CD4-positive, alpha-beta T cell treated with Interleukin-12 subunit alpha and Interleukin-12 subunit beta, for 1 hour (primary cell): ENCODE measurements at places on chromosomes 6 and 20.

DNA sequence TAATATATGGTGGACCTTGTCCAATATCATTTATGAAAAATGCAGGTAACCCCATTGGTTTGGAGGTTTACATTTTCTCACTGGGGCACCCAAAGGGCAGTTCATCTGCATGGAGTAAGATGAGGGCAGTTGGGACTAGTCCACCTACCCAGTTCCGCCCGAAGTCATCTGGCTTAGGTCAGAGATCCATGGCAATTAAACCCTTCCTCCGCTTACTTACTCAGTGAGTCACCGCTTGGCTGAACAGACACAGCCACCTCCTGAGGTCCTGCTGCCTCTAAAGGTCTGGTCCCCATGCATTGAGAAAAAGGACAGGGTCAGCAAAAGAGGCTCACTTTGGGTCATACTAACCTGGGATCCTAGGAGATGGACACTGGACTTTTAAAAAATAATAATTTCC is 102.9 kb upstream of the PRL start:
- DNase-seq = no peak

GRCh38 chr20:47099825-47100441 is 205.3 kb downstream of the EYA2 start:
- no peak for DNase-seq

GRCh38 chr6:121668259-121668658 is 232.8 kb downstream of the GJA1 start:
- DNase-seq = no peak

DNA sequence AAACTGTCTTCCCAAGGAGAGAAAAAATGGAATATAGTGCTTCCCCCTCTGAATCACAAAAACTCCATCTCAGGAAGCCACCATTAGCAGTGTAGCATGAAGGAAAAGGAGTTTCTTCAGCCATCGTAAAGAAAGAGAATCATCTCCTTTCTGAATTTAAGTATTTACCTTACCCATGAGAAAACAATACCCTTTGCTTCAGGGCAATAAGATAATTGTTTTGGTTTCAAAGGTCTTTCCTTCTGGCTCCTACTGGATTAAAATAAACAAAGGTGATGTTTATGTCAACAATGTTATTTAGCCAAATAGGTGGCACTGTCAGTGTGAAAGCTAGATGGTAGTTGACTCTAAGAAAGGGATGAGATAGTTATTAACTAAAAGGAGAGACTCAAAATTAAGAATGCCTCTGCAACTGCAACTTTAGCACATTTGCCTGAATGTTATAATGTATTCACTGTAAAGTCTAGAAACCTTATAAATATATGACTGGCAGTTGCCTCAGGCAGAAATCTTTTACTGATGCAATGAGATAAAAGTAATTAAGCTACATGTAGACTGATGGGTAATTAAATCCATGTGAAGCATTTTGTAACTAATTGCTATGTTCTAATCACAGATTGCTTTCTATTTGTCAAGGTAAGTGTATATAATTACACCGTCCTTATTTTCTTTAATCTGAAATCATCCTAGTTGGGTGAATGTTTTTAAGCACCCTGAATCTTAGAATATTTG is 399.0 kb downstream of the CDKAL1 start:
- no peak for DNase-seq

DNA sequence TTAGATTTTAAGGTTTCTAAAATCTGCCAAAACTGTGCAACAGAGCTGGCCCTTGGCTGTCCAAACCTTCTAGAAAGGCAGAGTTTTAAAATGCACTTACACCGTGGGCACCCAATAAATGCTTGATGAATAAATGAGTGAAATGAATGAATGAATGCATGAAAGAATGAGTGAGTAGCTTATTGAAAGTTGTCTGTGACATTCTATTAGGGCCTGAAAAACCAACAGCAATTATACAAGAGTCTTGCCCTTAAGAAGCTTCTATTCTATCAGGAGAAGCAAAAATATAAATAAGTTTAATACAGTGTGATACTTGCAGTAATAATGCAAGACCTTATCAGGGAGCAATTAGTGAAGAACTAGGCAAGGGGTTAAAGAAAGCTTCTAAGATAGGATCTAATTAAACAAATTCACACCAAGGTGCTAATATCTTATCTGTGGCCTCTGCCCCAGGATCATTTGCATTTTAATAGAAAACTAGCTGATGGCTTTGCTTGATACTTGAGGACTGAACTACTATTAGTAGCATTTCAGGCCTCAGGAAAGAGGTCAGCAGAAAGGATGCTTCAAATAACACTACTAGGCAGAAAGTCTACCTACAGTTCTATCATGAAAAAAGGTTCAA is 230.7 kb downstream of the GMPR start:
- DNase-seq = no peak

DNA sequence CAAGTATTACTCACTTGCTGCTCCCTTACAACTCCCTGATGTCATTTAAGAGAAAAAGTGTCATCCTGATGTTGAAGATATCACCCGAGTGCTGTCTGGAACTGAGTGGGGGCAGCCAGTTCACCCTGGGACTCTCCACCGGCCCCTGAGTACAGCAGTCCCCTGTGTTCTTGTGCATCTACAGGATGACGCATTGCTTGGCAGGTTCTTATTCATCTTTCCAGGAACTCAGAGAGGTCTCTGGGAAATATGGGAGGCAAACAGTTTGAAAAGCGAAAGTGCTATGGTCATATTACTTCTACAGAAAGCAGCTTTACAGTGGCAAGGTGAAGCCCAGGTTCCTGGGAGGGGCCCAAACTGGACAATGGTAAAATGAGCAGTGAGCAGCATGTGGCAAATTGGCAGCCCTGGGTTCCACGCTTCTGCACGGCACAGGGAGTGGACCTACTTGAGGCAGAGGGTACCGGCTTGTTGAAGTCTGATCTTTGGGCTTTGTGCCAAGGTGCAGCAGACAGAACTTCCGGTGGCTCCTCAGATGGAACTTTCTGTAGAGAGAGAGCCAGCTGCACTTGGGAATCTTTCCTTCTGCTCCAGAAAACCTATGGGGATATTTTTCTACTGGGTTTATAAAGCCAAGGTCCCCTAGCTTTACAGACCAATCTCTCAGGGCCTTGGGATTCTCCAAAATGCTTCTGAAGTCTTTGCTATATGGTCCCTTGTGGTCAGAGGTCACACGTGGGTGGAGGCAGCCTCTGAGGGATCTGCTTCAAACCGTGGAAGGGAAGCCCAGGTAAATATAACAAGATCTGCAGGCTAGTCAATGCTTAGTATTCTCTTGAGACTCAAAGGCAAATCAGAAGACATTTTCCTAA is 128.3 kb downstream of the MAP3K7 start:
- peak; percentile 61 for DNase-seq

DNA sequence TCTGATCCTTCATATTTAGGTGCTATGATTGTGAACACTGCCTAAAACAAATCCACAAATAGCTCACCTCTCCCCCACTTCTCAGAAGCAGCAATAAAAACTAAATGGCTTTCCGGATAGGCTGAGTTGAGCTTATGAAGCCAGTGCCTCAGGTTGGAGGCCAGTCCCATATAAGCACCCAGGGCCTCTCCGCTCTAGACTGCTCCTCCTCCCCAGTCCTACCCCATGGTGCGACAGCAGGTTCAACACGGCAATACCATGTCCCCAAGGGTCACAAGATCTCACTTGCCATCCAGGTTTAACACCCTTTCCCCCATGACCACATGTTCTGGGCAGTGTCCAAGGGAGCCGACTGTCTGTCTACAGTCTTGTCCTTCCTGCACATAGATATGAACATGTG is 20.8 kb downstream of the BNIP5 start:
- no peak for DNase-seq

DNA sequence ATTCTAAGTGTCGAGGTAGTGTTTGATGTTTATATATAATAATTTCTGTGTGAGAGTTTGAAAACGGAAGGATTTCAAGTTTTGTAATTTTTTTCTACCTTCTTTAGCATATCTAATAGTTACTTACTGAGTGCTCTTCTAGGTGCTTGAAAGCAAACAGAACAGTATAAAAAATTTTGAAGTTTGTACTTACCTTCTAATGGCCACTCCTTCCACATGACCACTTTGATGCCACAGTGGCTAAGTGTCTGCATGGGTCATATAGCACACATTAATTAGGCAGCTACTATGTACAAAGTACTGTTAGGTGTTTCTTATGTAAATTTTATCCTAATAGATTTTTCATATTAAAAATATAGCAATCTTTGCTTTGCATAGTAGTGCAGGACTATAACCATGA is 21.1 kb downstream of the RPRD1B start:
- no peak for DNase-seq

- DNase-seq = no peak
These were observed 455.1 kb upstream of the HSF2 start for GRCh38 chr6:121944354-121944753.
